ENCODE measurements at places on chromosomes 7 and 10.

- DNase-seq, result no peak
Observed at GRCh38 chr7:14839307-14839706, 63.2 kb downstream of the DGKB start.

DNA sequence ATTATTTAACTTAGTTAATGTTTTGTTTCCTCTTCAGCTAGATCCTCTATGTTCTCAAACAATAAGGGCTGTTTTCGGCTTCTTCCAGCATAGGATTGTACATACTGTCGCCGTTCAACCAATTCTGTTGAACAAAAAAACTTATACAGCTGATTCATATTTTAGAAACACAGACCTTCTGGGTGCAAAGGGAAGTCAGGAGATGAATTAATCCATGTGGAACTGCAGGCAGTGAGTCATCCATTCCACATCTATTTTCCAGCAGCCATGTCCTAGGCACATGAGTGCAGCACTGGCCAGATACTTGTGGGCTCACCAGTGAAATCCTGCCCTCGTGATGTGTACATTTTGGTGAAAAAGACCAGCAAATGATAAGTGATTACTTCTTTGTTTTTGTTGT, 163.2 kb downstream of the JAZF1 start:
- DNase-seq, result no peak

GRCh38 chr10:105347487-105347886, 706.4 kb downstream of the SORCS3 start:
- no peak for DNase-seq

DNA sequence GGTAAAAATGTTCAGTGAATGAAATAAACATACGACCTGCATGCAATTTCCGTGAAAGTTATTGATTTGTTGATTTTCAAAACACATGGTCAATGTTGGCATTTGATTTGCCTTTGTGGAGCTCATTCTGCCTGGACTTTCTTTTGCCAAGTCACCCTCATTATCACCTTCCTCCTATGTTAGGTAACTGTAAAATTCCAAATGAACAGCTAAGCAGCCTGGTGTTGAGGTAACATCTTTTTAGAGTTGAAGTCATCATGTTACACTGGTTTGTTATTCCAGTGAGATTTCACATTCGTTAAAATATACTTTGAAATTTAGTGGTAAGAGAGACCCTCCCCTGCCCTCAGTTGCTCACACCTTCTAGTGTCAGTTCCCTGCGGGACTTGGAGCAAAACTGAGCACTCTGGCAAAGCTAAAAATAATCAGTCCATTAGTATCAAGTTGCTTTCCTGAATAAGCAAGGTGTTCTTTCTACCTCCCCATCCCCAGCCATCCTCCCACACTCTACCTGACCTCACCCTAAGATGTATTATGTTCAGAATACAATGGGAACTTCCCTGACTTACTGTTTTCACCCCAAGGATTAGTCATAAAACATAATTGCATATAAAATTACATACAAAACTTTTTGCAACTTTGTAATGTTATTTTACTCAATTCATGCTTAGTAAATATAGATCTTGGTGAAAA, 283.3 kb upstream of the SEMA3A start:
- DNase-seq, result no peak

- no peak for DNase-seq
Observed at GRCh38 chr7:135708041-135708440, 19.9 kb downstream of the SLC13A4 start.

DNA sequence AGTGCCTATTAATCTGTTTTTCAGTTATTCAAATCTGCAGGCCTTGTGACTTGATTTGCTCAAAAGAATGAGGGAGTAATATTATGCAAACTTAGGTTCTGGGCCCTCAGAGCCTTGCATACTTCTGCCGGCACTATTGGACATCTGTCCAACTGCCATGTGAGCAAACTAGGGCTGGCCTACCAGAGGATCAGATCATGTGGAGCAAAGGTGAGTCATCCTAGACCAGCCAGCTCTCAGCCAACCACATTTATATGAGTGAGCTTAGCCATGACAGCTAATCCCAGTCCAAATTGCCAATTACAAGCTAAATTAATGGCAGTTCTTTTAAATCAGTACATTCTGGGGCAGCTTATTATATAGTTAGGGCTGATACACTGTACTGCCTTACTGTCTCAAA, 69.6 kb downstream of the SDHAF3 start:
- no peak for DNase-seq

- no peak for DNase-seq
Observed at GRCh38 chr7:137084607-137085380, 216.3 kb downstream of the CHRM2 start.

DNA sequence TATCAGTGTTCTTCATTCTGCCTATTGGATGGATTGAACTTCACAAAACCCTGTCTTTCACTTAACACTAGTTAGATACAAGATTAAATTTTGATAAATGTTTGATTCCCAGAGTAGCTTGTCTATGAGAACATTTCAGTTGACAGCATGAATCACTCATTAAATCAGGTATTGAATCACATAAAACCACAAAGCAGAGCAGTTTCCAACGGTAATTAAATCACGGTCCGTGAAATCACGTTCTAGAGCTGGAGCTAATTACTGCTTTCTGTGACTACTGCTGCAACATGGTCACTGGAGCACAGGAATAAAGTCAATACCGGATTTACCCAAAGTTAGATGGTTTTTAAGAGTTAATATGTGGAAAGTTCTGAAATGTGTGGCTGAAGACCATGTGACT, 257.8 kb upstream of the PCDH15 start:
- no peak for DNase-seq

DNA sequence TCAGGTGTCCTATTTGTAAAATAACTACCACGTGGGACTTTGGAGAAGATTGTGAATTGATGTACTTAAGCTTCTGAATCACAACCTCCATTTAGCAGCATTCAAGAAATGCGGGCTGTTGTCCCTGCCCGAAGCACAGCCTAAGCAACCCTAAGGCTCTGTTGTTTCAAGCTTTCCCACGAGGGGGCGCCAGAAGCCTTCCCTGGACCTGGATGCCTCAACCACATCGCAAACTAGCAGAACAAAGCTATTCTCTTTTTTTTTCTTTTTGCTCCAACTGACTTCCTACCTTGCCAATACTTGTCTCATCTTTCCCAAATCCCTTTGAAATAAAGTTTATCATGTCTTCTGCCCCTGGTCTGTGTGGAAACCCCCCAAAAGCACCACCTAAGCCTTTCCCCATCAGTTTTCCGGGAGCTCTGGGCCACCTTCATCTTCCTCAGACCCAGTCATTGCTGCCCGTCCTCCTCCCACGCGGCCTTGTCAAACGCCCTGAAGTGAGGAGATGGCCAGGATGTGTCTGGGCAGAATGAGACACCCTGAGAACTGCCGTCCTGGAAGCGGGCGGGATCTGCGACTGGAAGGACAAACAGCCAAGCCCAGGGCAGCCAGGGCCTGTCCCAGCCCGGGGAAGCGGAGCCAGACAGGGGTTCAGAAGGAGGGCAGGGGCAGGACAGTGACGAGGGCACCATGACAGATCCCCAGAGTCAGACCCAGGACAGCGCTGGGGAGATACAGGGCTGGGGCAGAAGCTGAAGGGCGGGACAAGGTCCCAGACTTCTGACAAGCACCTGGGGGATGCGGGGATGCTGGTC, 112.7 kb downstream of the SLIT1 start:
- peak; percentile 80 for DNase-seq

- no peak for DNase-seq
Observed at GRCh38 chr7:68399991-68400590, 1198.2 kb upstream of the AUTS2 start.

DNA sequence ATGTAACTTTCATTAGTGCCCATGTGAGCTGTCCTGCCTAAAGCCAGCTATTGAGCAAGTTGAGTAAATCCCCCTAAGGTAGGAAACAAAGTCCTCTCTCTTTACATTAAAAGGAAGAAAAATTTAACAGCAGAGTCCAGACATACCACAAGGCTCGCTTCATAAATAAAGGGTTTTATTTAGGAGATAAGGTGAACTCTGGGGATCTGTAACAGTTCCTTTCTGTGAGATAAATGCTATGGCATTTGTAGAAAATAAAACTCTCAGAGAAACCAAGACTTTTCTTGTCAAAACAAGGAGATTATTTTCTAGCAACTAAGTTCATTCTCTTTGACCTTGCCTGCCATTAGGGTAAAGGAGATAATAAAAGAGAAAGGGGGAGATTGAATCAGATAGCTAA, 32.3 kb upstream of the LYZL1 start:
- DNase-seq, result no peak

- DNase-seq, result no peak
Observed at GRCh38 chr7:140898786-140899536, 25.8 kb downstream of the BRAF start.

- no peak for DNase-seq
Observed at GRCh38 chr10:49738616-49739360, 23.3 kb downstream of the OGDHL start.

- DNase-seq, result no peak
Observed at GRCh38 chr7:130922206-130923112, 188.5 kb upstream of the KLF14 start.

DNA sequence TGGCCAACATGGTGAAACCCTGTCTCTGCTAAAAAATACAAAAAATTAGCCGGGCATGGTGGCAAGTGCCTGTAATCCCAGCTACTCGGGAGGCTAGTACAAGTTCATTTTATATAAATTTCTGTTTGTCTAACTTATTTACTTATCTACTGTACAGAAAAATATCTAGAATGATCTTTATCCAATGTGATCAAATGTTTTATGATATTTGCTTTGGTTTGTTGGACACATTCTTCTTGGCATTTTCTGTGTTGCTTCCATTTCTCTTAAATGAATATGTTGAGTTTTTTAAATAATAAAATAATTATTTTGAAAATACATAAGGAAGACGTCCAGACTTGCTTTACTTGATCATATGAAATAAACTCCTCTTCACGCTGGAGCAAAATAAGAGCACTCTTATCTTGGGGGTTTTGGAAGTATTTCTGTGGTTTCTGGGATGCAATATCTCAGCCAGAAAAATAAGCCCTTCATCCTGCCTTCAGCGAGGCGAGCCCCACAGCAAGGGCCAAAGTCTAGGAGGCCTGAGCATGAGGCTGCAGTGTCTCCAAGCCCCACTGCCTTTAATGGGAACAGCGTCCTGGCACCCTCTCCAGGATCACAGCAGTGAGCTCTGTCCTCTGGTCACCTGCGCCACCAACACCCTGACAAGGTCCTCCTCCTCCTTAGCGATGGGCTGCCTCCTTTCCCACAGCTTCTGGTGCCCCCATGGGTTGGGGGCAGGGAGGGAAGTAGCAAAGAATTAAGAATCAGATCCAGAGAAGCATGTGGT, 480.2 kb downstream of the KCNMA1 start:
- no peak for DNase-seq

DNA sequence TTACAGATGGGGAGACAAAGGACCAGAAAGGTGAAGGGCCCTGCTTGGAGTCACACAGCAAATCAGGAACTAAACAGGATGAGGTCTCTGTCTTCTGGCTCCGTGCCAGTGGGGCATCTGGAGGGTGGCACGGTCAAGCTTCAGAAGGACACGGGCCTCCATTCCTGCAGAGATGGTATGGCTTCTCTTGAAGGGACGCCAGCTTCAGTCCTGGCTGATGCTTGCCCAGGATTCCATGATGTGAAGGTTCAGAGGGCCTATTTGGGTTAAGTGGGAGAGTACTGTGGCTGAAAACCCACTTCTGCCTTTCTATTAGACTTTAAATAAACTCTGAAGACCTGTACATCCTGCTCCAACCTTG, 6.1 kb downstream of the RAMP3 start:
- DNase-seq, result no peak

DNA sequence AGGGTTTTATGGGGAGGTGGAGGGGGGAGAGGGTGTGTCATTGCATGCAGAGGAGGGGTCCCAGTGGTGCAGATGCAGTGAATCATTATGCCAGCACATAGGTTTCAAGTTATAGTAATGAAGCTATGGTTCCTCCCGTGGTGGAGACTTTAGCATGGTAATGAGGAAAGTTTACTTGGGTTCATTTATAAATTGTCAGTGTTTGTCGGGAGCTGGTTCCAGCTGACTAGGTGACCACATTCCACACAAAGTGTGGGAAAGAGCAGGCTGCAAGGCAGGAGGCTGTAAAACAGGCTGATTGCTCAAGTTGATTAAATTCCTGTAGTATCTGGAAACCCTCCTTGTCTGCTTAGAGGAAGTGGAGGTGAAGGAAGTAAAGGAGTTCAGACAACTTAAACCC, 78.9 kb downstream of the SRI start:
- no peak for DNase-seq

GRCh38 chr7:34430456-34430855, 227.6 kb upstream of the NPSR1 start:
- DNase-seq, result no peak

DNA sequence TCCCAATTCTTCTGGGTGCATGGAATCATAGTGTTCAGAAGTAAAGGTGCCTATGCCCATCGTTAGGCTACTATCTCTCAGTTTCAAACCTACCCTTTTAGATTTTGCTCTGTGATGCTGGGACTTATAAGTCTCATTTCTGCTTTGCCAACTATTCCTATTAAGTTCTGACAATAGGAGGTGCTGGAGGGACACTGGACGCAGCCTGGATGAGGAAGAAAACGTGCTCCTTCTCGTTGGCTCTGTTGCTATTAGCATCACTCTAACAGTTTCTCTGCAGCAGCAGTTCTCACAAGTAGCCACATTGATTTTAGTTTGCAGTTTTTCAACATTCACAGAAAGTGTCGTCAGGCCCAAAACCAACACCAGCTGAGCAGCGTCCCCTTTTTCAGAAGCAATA, 72.4 kb downstream of the ABCC2 start:
- no peak for DNase-seq

- DNase-seq, result no peak
Observed at GRCh38 chr10:77188521-77188920, 449.1 kb downstream of the KCNMA1 start.

- no peak for DNase-seq
Observed at GRCh38 chr7:94039368-94040035, 35.3 kb upstream of the BET1 start.

Measured in stimulated activated CD4-positive, alpha-beta T cell treated with anti-CD3 and anti-CD28 coated beads, Interleukin-1b, Interleukin-23, amount 100 ng/mL, for 1 hour (primary cell).